ENCODE measurements at places on chromosomes 11 and 22.
A peak's percentile ranks its signal among the peaks of the same experiment; 100 is the strongest.

GRCh38 chr11:35180317-35181233 lies 41.6 kb downstream of the CD44 start:
- H3K36me3 ChIP-seq = no peaks in the 10 kb centered on the region
- peak; percentile 35 for DNase-seq
- H3K4me1 ChIP-seq = peaks cover 15% of the 10 kb centered on the region
- no peaks in the 10 kb centered on the region for H3K27me3 ChIP-seq
- H3K4me3 ChIP-seq = no peak overlapping the region

- DNase-seq = no peak
- no peaks in the 10 kb centered on the region for H3K27me3 ChIP-seq
- H3K4me3 ChIP-seq = no peak overlapping the region
Observed at GRCh38 chr11:18063125-18063524, 17.1 kb upstream of the TPH1 start.

GRCh38 chr22:20156611-20157429 lies 6.0 kb upstream of the CCDC188 start:
- no peak overlapping the region for H3K27ac ChIP-seq
- DNase-seq = peak; percentile 88
- H3K27me3 ChIP-seq = no peaks in the 10 kb centered on the region
- H3K4me3 ChIP-seq = no peak overlapping the region

- H3K4me3 ChIP-seq = no peak overlapping the region
- no peaks in the 10 kb centered on the region for H3K36me3 ChIP-seq
- H3K27me3 ChIP-seq = no peaks in the 10 kb centered on the region
- H3K27ac ChIP-seq = no peak overlapping the region
Observed at GRCh38 chr11:89529626-89530380, 38.6 kb upstream of the NOX4 start.

All from GM23338 (cell line).